Bronchial epithelial cell (primary cell): ENCODE measurements at places on chromosomes 3 and 15.

GRCh38 chr3:59268170-59268569, 218.3 kb upstream of the CFAP20DC start:
- peak; percentile 62 for DNase-seq

- no peak for DNase-seq
These were observed 27.4 kb downstream of the MITF start for GRCh38 chr3:69766638-69767037.

- peak; percentile 62 for DNase-seq
These were observed 130.5 kb upstream of the EIF1B start for GRCh38 chr3:40179016-40179415.

GRCh38 chr15:49154359-49154758, 1.0 kb downstream of the COPS2 start:
- no peak for DNase-seq

DNA sequence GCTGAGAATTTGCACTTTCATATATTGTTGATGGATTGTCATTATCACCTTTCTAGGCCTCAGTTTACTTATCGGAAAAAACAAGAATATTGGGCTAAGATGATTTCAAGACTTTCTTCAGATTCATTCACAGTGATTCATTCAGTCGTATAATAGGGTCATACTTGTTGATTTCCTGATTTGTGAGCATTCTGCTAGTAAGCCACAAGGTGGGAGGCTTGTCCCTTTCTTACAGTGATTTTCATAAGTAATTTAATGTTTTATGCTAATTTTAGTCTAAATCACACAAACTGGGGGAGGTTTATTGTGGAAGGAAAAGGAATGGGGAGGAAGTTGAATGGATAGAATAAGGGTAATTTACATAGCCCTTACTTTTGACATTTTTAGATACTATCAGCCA, 126.8 kb upstream of the GOLGA6L4 start:
- peak; percentile 45 for DNase-seq

- DNase-seq, result peak; percentile 47
These were observed 58.2 kb downstream of the ZBTB38 start for GRCh38 chr3:141426404-141427034.
